ENCODE measurements at places on chromosomes 3 and 15. TPM values are rescaled to one million over a fixed set of nuclear protein-coding genes. Genes with fewer than 3 reads are reported as not detected.

The HGD gene
- 17.6 TPM for total RNA-seq

The WNT7A gene
- total RNA-seq, result 0.12 TPM

The MYZAP gene
- total RNA-seq, result 1.6 TPM

The RARRES1 gene
- total RNA-seq, result 9.2 TPM

The ZBED2 gene
- total RNA-seq, result 0.13 TPM

The PPIP5K1 gene
- total RNA-seq, result 5.8 TPM

The P2RY14 gene
- total RNA-seq, result not detected

The SLC22A13 gene
- not detected for total RNA-seq

The FGD5 gene
- total RNA-seq, result not detected

The TEX55 gene
- total RNA-seq, result not detected

The C15orf62 gene
- total RNA-seq, result 0.08 TPM

The VWA5B2 gene
- 0.44 TPM for total RNA-seq

The INSYN1 gene
- total RNA-seq, result 2.4 TPM

The CLCN2 gene
- 5.4 TPM for total RNA-seq

The MEGF11 gene
- total RNA-seq, result 0.48 TPM

The FOXL2NB gene
- total RNA-seq, result 1.4 TPM

The CELSR3 gene
- total RNA-seq, result 4.7 TPM

The ECT2 gene
- 46.5 TPM for total RNA-seq

The ANKUB1 gene
- total RNA-seq, result not detected

The ITIH1 gene
- not detected for total RNA-seq

The GRIP2 gene
- 0.97 TPM for total RNA-seq

The CHAC1 gene
- 7.5 TPM for total RNA-seq

The LYZL4 gene
- not detected for total RNA-seq

The CLDN16 gene
- total RNA-seq, result not detected

The VEPH1 gene
- not detected for total RNA-seq

The CALML4 gene
- total RNA-seq, result 9.5 TPM

The GPR62 gene
- total RNA-seq, result not detected

The MYH15 gene
- total RNA-seq, result 0.30 TPM

The CFAP44 gene
- total RNA-seq, result 2.5 TPM

The CD80 gene
- total RNA-seq, result not detected

The SFMBT1 gene
- total RNA-seq, result 8.1 TPM
